ENCODE measurements at places on chromosomes 6 and 20. TPM values are rescaled to one million over a fixed set of nuclear protein-coding genes. Genes with fewer than 3 reads are reported as not detected.

PDE10A gene
- 6.8 TPM for polyA plus RNA-seq

STXBP5 gene
- polyA plus RNA-seq, result 7.5 TPM

MAP3K7 gene
- 10.1 TPM for polyA plus RNA-seq

SRXN1 gene
- polyA plus RNA-seq, result 26.1 TPM

PNPLA1 gene
- polyA plus RNA-seq, result 0.02 TPM

YTHDF1 gene
- 21.3 TPM for polyA plus RNA-seq

TMEM242 gene
- polyA plus RNA-seq, result 4.8 TPM

EFCAB8 gene
- not detected for polyA plus RNA-seq

KIF25 gene
- 1.6 TPM for polyA plus RNA-seq

TREML1 gene
- polyA plus RNA-seq, result not detected

CCDC170 gene
- polyA plus RNA-seq, result 0.45 TPM

PI16 gene
- polyA plus RNA-seq, result 34.3 TPM

MAP7 gene
- 3.5 TPM for polyA plus RNA-seq

MLN gene
- not detected for polyA plus RNA-seq

OR2H1 gene
- polyA plus RNA-seq, result not detected

FOXC1 gene
- 0.64 TPM for polyA plus RNA-seq

CLVS2 gene
- polyA plus RNA-seq, result not detected

C6orf15 gene
- not detected for polyA plus RNA-seq

PPP1R18 gene
- 10.0 TPM for polyA plus RNA-seq

LST1 gene
- polyA plus RNA-seq, result 3.1 TPM

TMC2 gene
- 0.46 TPM for polyA plus RNA-seq

PLCB1 gene
- polyA plus RNA-seq, result 3.6 TPM

TMEM74B gene
- 0.63 TPM for polyA plus RNA-seq

KHDC3L gene
- polyA plus RNA-seq, result not detected

LYRM4 gene
- polyA plus RNA-seq, result 11.6 TPM

BNIP5 gene
- polyA plus RNA-seq, result 0.07 TPM

BAK1 gene
- polyA plus RNA-seq, result 12.6 TPM

PPIL6 gene
- 3.0 TPM for polyA plus RNA-seq

TULP1 gene
- 0.22 TPM for polyA plus RNA-seq

NOX3 gene
- polyA plus RNA-seq, result not detected

VGLL2 gene
- 0.21 TPM for polyA plus RNA-seq

EYS gene
- 0.21 TPM for polyA plus RNA-seq

ZSCAN23 gene
- 0.18 TPM for polyA plus RNA-seq

PHF3 gene
- 11.8 TPM for polyA plus RNA-seq

TMEM170B gene
- polyA plus RNA-seq, result 0.74 TPM

GTF3C6 gene
- 86.7 TPM for polyA plus RNA-seq

GATA5 gene
- polyA plus RNA-seq, result 0.67 TPM

TGM3 gene
- 0.46 TPM for polyA plus RNA-seq

TBCC gene
- polyA plus RNA-seq, result 12.0 TPM

TRIM31 gene
- polyA plus RNA-seq, result not detected

NTSR1 gene
- polyA plus RNA-seq, result 0.05 TPM

SAMD10 gene
- polyA plus RNA-seq, result 2.6 TPM

All from adipose tissue (tissue), 3 donors.